Mesenchymal stem cell (in vitro differentiated cells and primary cell): ENCODE measurements at places on chromosomes 5 and 9.

GRCh38 chr5:36389245-36389644 is 87.5 kb upstream of the RANBP3L start:
- H3K27me3 ChIP-seq = no peaks in the 10 kb centered on the region
- no peaks in the 10 kb centered on the region for H3K36me3 ChIP-seq
- H3K4me3 ChIP-seq = no peak overlapping the region
- H3K4me1 ChIP-seq = peaks cover 2% of the 10 kb centered on the region
- peak; percentile 82 for DNase-seq
- H3K27ac ChIP-seq = no peak overlapping the region

DNA sequence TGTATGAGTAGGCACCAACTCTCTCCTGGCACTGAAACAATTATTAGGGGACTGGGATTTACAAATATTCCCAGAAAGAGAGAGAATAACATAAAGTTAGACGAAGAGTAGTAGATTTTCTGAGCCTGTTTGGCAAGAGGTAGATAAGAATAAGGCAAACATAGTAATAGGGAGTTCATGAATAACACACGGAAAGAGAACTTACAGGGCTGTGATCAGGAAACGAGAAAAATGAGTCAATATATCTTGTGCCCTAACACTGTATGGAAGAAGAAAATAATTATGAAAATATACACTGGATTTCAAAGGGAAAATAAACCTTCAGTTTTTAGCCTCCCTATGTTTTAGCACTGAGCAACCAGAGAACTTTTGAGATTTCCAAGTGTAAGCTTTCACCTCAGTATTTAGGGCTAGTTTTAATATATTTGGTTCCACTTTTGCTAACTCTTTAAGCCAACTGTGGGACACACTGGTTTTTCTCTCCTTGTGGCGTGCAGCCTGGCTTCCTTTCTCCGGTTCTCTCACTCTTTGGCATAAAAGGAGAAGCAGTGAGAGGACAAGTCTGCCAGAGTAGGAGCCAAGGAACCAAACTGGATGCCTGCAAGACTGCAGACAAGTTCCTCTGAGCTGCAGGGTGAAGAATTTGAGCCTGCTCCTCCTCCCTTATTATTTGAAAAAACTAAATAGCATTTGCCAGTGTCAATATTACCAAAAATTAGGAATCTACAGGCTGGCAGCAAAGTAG is 6.6 kb upstream of the KCNN2 start:
- DNase-seq = no peak
- no peak overlapping the region for H3K4me3 ChIP-seq
- peaks cover 15% of the 10 kb centered on the region for H3K27me3 ChIP-seq
- H3K27ac ChIP-seq = no peak overlapping the region
- no peaks in the 10 kb centered on the region for H3K36me3 ChIP-seq

DNA sequence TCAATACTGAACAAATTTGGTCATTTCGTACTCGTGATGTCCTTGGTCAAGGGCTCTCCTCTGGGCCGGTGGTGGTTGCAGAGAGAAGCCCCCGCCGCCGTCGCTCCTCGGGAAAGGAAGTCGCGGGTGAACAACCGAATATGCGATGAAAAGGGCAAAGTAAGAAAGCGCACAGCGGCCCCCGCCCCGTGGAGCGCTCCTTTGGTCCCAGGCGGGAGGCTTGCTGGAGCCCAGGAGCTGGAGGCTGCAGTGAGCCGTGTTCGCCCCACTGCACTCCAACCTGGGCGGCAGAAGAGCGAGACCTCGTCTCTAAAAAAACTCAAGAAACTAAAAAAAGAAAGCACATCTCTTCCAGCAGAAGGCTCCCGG is 108.4 kb upstream of the LARP1 start:
- H3K36me3 ChIP-seq = no peaks in the 10 kb centered on the region
- no peak overlapping the region for H3K27ac ChIP-seq
- no peak for DNase-seq
- H3K4me1 ChIP-seq = peaks cover 6% of the 10 kb centered on the region

DNA sequence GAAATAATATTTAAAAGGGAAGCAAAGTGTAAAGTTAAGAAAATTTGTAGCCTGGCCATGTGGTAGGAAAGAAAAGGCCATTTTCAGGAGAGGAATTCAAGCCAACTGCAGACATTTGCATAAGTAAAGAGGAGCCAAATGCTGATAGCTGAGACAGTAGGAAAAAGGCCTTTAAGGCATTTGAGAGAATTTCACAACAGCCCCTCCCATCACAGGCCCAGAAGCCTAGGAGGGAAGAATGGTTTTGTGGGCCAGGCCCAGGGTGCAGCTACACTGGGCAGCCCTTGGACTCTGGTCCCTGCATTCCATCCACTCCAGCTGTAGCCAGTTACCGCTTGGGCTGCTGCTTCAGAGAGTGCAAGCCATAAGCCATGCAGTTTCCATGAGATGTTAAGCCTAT is 1556.8 kb downstream of the EFNA5 start:
- no peak overlapping the region for H3K27ac ChIP-seq
- DNase-seq = no peak
- no peaks in the 10 kb centered on the region for H3K27me3 ChIP-seq
- H3K4me1 ChIP-seq = no peaks in the 10 kb centered on the region
- no peak overlapping the region for H3K4me3 ChIP-seq
- H3K36me3 ChIP-seq = no peaks in the 10 kb centered on the region

- H3K4me3 ChIP-seq = no peak overlapping the region
- no peak for DNase-seq
- no peaks in the 10 kb centered on the region for H3K4me1 ChIP-seq
- H3K27me3 ChIP-seq = no peaks in the 10 kb centered on the region
- no peaks in the 10 kb centered on the region for H3K36me3 ChIP-seq
These were observed 124.1 kb downstream of the JAKMIP2 start for GRCh38 chr5:147658293-147658932.

GRCh38 chr5:160036884-160037283 is 27.9 kb downstream of the TTC1 start:
- no peak overlapping the region for H3K27ac ChIP-seq
- no peak overlapping the region for H3K4me3 ChIP-seq
- no peaks in the 10 kb centered on the region for H3K4me1 ChIP-seq
- no peaks in the 10 kb centered on the region for H3K27me3 ChIP-seq
- H3K36me3 ChIP-seq = peaks cover 74% of the 10 kb centered on the region
- DNase-seq = no peak

DNA sequence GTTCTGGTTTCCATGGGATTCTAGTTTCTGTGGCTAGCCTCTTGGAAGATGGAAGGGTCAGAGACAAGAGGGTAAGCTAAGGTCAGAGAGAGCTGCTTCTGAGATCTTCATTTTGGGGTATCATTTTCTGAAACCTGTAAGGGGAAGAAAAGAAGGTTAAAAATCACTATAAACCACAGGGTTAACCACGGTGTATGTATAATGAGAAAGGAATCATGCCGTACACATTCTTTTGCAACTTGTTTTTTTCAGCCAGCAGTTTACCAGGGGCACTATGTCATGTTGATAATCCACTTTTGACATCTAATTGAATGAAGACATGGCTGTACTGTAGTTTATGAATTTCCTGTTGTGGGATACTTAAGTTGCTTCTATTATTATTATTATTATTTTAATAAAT is 164.4 kb downstream of the FOCAD start:
- no peak overlapping the region for H3K4me3 ChIP-seq
- no peaks in the 10 kb centered on the region for H3K4me1 ChIP-seq
- DNase-seq = peak; percentile 53
- H3K36me3 ChIP-seq = no peaks in the 10 kb centered on the region

GRCh38 chr9:81183761-81184160 is 505.6 kb downstream of the TLE1 start:
- H3K27ac ChIP-seq = no peak overlapping the region
- peak; percentile 90 for DNase-seq
- no peaks in the 10 kb centered on the region for H3K36me3 ChIP-seq
- H3K27me3 ChIP-seq = no peaks in the 10 kb centered on the region

DNA sequence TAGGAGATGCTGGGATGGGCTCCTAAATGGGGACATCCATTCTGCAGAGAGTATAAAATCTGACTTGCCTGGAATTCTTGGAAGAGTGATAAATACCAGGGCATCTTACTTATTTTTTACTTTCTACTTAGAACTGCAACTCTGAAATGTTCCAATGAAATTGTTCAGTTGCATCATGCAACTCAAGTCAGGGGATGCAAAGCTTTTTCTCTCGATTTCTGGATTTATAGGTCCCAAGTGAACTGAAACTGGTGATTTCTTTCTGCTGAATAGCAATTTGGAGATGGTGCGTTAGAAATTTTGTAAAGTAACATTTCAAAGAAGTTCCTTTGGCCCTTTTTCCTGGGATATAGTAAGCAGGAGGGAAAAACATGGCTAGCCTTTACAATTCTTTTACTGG is 238.4 kb upstream of the CD180 start:
- no peak overlapping the region for H3K4me3 ChIP-seq
- H3K4me1 ChIP-seq = no peaks in the 10 kb centered on the region
- no peaks in the 10 kb centered on the region for H3K27me3 ChIP-seq
- H3K27ac ChIP-seq = no peak overlapping the region

DNA sequence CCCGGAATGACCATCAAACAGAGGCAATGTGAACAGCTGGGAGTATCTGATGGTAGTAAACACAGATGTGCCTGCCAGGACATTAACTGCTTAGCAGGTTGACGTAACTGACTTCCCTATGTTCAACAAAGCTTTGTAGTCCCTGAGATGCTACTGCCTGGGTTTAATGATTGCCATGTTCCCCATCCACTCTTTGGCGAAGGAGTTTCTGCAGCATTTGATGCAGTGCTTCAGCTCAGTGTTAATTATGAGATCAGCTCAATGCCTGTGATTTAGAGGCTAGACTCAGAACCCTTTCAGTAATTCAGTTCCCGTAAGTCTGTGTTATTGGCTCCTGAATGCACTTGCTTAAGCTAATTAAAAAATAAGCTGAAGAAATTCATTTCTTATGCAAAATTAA is 547.3 kb upstream of the ZNF608 start:
- H3K4me3 ChIP-seq = no peak overlapping the region
- no peak overlapping the region for H3K27ac ChIP-seq
- H3K4me1 ChIP-seq = peaks cover 3% of the 10 kb centered on the region
- no peak for DNase-seq

- H3K27ac ChIP-seq = no peak overlapping the region
- peaks cover 8% of the 10 kb centered on the region for H3K4me1 ChIP-seq
- no peak overlapping the region for H3K4me3 ChIP-seq
- H3K27me3 ChIP-seq = peaks cover 4% of the 10 kb centered on the region
These were observed 70.4 kb downstream of the ANGPTL2 start for GRCh38 chr9:127051881-127052595.

- H3K4me1 ChIP-seq = no peaks in the 10 kb centered on the region
- no peak overlapping the region for H3K27ac ChIP-seq
- no peaks in the 10 kb centered on the region for H3K27me3 ChIP-seq
- H3K36me3 ChIP-seq = no peaks in the 10 kb centered on the region
These were observed 286.7 kb downstream of the TLE4 start for GRCh38 chr9:79858508-79858907.

DNA sequence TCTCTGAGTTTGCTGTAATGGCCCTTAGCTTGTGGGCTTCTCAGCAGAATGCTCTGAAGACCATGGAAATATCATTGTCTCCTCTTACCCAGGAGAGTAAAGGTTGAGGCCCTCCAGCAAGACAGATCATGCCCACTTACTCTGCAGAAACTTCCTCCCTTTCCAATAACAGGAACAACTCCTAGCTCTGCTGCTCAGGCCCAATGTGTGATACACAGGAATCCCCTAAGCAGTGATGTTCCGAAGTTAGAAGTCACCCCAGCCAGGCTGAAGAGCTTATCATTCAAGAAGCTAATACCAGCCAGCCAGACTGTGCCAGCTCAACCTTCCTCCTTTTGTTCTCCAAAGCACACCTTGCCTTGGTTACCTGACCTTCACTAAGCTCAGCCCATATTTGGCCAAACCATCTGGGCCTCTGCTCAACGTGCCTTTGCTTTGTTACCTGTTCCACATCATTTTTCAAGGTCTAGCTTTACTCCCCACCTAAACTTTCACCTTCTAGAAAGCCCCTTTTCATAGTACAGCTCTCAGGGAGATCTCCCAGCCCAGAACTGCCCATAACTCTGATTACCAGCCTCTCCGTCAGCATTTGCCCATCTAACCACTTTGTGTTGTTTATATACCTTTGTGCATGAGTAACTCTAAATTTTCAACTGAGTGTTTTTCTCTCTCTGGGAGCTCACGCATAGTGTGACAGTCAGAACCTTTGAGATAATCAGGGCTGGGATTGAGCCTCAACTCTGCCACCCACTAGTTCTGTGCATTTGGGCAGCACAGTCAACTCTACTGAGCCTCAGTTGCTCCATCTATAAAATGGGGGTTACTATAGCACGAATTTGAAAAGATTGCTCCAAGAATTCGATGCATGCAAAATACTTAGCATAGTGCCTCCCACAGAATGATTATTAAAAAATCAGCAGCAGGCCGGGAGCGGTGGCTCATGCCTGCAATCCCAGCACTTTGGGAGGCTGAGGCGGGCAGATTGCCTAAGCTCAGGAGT is 107.6 kb upstream of the CPEB4 start:
- H3K36me3 ChIP-seq = no peaks in the 10 kb centered on the region
- H3K27me3 ChIP-seq = no peaks in the 10 kb centered on the region
- H3K4me3 ChIP-seq = no peak overlapping the region
- DNase-seq = peak; percentile 50
- H3K27ac ChIP-seq = no peak overlapping the region

- no peak for DNase-seq
- H3K36me3 ChIP-seq = no peaks in the 10 kb centered on the region
- H3K27me3 ChIP-seq = peaks cover 44% of the 10 kb centered on the region
- H3K4me3 ChIP-seq = no peak overlapping the region
- H3K27ac ChIP-seq = no peak overlapping the region
These were observed 321.7 kb downstream of the SH3GL2 start for GRCh38 chr9:17900606-17901005.

GRCh38 chr5:74393943-74394342 is 246.6 kb downstream of the ENC1 start:
- no peak overlapping the region for H3K27ac ChIP-seq
- peaks cover 5% of the 10 kb centered on the region for H3K4me1 ChIP-seq
- no peaks in the 10 kb centered on the region for H3K27me3 ChIP-seq
- no peak for DNase-seq
- no peaks in the 10 kb centered on the region for H3K36me3 ChIP-seq

DNA sequence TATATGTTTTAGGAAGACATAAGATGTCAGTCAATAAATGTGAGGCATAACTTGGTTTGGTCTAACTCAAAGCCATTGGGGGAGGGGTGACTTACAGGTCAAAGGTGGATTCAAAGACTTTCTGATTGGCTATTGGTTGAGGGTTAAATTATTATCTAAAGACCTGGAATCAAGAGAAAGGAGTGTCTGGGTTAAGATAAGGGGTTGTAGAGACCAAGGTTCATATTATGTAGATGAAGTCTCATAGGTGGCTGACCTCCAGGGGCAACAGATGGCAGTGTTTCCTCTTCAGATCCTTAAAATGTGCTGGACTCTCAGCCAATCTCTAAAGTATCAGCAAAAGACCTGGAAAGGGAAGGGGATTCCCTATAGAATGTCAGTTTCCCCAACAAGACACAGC is 51.3 kb upstream of the MINAR2 start:
- H3K36me3 ChIP-seq = no peaks in the 10 kb centered on the region
- H3K4me1 ChIP-seq = no peaks in the 10 kb centered on the region
- no peak overlapping the region for H3K27ac ChIP-seq
- H3K4me3 ChIP-seq = no peak overlapping the region

GRCh38 chr9:112787978-112788377 is 37.4 kb downstream of the SNX30 start:
- no peak for DNase-seq
- no peak overlapping the region for H3K27ac ChIP-seq
- H3K4me1 ChIP-seq = peaks cover 15% of the 10 kb centered on the region
- H3K27me3 ChIP-seq = no peaks in the 10 kb centered on the region
- no peak overlapping the region for H3K4me3 ChIP-seq

- H3K36me3 ChIP-seq = no peaks in the 10 kb centered on the region
- DNase-seq = peak; percentile 72
- no peaks in the 10 kb centered on the region for H3K4me1 ChIP-seq
- H3K27me3 ChIP-seq = peaks cover 31% of the 10 kb centered on the region
- no peak overlapping the region for H3K4me3 ChIP-seq
These were observed 24.5 kb upstream of the MVB12B start for GRCh38 chr9:126301985-126302603.
